ENCODE measurements at places on chromosomes 4 and X.

GRCh38 chrX:8607326-8607725 lies 124.6 kb downstream of the ANOS1 start:
- no peak for DNase-seq

DNA sequence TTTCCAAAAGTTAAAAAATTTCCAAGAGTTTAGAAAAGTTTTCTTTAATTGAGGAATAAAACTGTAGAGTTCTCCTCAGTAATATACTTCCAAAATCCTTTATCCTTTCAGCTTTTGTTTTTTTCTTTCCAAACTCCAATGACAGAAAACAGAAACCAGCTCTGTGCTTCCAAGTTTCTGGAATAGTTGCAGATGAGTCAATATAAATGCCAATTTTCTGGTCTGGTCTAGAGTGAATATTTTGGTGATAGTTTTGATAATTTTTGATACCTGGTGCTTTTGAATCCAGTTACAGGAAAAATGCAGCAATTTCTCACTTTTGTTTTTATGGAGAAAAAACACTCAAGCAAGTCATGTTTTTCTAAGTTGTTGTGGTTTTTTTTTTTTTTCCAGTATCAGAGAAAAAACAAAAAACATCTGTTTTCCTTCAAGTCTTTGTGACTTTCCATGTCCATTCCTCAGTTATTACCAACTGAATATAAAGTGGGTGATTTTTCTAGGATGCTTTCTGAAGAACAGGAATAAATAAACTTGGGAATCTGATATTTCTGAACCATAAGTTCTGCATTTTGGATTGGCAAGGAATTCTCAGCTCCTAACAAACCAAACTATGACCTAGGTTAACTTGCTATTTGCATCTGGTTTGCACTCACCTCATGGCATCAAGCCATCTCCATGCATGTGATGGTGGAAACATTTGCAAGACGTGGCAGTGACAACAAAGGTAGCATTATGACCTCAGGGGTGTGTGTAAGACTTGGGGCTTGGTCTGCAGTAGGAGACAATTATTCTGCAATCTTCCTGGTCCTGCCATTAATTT lies 139.1 kb downstream of the VEGFC start:
- DNase-seq = no peak

GRCh38 chrX:139831675-139832456 lies 101.0 kb downstream of the ATP11C start:
- no peak for DNase-seq

DNA sequence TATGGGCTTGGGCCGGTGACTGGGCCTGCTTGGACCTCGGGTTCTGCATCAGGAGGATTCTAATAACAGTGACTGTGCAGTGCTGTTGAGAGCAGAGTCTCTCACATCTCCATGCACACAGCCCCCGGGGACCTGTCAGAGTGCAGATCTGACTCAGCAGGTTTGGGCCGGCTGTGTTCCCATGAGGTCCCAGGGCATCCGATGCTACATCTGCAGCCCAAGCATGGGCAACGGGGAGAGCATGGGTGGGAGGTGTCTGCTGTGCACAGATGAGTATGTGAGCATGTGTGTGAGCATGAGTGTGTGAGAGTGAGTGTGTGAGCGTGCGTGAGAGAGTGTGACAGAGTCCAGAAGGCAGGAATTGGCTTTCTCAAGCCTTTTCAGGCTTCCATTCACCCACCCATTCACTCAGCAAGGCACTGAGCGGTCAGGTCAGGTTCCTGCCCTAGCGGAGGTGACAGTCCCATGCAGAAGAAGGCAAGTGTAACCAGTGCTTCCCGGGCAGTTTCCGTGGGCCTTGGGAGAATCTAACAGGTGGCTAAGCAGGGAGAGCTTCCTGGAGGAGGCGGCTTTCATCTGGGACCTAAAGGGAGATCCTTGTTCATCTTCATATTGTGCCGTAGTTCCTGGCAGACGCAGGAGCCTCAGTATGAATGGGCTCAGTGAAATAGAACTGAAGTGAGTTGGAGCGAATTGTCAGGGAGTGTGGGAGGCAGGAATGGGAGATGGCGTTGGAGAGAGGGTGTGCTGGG lies 62.6 kb downstream of the SORCS2 start:
- DNase-seq = no peak

GRCh38 chr4:104365618-104366017 lies 129.1 kb downstream of the CXXC4 start:
- DNase-seq = no peak

DNA sequence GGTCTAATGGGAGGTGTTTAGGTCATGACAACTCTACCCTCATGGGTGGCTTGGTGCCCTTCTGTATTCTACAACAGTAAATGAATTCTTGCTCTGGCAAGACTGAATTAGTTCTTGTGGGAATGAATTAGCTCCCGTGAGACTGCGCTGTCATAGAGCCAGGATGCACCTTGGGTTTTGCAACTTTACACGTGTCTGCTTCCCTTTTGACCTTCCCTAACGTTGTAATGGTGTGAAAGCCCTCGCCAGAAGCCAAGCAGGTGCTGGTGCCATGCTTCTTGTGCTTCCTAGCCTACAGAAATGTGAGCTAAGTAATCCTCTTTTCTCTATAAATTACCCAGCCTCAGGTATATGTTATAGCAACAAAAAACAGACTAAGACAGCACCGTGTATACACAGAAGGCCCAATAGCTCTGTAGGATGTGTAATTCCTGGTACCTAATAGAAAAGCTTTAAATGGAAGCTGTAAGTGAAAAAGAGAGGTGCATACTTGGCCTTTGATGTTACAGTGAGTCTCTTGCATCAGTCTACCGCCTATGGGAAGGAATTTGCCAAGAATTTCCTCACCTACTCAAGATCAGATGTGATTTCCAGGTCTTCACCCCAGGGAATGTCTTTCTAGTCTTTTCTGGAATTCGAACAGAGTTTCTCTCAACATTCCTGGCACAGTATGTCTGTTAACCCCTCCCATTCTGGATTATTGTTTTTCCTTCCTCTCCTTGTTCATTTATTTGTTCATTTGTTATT lies 3.2 kb upstream of the ENPEP start:
- no peak for DNase-seq

GRCh38 chr4:166827629-166828028 lies 406.7 kb downstream of the SPOCK3 start:
- no peak for DNase-seq

DNA sequence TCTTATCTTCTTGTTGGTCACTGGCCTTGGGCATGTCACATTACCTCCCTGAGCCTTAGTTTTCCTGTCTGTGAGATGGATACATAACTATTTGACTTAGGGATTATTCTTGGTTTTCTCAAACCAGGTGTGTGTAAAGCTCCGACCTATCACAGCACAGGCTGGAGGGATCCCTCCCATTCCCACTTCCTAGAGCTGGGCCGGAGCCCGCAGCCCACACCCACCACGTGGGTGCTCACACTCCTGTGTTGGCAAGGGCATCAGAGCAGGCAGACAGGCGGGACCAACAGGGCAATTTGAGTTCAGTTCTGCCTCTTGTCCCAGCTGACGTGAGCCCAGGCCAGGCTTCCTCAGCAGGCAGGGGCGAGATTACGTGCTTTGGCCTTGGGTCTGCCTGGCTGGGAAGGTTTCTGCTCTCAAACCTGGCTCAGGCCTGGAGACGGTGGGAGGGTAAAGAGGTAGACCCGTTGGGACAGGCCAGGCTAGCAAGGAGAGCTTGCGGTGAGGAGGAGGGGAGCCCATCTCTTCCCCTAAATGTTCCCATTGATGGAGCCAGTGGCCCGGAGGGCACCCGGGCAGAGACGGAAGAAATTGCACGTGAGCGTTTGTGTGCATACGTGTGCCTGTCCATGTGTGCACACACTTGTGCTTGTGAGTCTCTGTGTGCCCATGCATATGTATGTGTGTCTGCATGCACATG lies 734 bp upstream of the SH3TC1 start:
- DNase-seq = no peak

DNA sequence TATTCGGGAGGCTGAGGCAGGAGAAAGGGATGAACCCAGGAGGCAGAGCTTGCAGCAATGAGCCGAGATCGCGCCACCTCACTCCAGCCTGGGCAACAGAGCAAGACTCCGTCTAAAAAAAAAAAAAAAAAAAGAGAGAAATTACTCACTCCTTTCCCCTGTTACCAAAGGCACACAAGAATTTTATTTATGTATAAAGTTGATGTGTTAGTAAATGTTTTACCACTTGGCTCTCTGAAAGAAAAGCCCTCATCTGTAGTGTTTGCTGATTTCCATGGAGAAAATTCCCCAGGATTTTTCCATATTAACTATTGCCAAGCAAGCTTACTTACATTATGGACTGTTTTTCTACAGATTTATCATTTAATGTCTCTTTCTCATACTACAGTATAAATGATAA lies 142.1 kb upstream of the PABPC4L start:
- DNase-seq = no peak

GRCh38 chr4:155487210-155487609 lies 110.4 kb upstream of the MAP9 start:
- no peak for DNase-seq

DNA sequence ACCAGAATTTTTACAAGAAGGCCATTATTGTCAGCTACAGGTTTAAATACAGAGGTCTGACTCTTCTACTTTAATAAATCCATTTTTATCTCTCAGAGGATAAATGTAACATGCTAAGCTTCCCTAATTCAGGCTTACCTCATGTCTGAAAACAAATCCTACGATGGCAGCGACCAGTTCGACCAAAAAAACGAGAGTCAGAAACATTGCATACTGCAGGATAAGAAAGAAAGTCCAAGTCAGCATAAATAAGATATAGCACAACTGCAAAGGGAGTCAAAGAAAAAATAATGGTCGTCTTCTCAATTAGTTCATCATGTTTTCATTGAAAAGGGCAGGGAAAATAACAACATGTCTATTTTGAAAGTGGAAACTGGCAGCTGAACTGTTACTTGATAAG lies 1.6 kb downstream of the TSPAN6 start:
- no peak for DNase-seq

DNA sequence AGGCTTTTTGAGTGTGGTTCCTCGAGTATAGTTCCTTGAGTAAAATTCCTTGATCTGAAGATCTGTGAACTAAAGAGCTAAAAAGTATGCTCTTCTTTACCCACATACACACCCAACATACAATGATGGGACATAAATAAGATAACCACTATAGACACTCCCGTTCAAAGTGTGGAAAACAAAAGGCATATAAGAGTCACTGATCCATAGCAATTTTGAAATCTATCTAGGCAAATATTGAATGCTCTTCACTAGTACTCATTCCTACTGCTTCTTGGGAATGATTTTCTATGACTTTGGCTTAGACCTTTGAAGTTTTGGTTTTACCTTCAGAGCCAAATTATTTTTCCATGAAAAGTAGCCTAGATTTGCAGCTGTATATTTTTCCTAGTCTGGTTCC lies 26.4 kb downstream of the PITX2 start:
- DNase-seq = no peak

- no peak for DNase-seq
Measured at GRCh38 chrX:57667010-57667409, 13.1 kb downstream of the NLRP2B start.

GRCh38 chrX:132488180-132488705 lies 595 bp downstream of the MBNL3 start:
- peak; percentile 52 for DNase-seq

GRCh38 chr4:3826247-3827172 lies 60.3 kb downstream of the ADRA2C start:
- no peak for DNase-seq

DNA sequence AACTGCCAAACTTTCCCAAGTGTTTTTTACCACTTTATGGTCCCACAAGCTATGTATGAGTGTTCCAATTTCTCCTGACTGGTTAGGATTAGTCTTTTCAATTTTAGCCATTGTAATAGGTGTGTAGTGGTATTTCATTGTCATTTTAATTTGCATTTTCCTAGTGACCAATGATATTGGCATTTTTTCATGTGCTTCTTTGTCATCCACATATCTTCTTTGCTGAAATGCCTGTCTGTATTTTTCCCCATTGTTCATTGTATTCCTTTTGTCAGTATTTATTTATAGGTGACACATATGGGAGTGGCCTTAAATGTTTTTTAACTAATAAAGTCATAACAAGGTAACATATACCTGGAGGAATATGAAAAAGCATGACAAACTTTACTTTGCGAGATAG lies 9.2 kb upstream of the UBE2D3 start:
- DNase-seq = no peak

- DNase-seq = no peak
Measured at GRCh38 chrX:130485870-130486269, 84.1 kb downstream of the RBMX2 start.

- DNase-seq = no peak
Measured at GRCh38 chr4:76622717-76623116, 187.7 kb downstream of the SHROOM3 start.

DNA sequence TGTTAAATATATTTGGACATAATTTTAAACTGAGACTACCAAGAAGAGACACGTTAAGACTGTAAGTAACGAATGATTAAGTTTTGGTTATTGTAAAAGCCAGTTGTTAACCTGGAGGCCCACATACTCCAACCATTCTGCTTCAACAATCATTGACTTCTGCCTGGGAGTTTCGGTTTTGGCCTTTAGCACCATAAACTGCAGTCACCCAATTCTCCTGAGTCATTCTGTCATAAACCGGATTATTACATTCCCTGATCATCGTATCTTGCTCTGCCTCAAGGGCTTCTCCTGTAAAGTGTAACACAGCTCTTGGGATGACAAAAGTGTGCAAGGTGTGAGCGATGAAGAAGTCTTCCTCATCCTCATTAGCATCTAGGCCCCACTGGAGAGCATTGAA lies 46.9 kb upstream of the PABPC1L2A start:
- no peak for DNase-seq

- DNase-seq = no peak
Measured at GRCh38 chrX:106718709-106719108, 7.8 kb upstream of the RNF128 start.

DNA sequence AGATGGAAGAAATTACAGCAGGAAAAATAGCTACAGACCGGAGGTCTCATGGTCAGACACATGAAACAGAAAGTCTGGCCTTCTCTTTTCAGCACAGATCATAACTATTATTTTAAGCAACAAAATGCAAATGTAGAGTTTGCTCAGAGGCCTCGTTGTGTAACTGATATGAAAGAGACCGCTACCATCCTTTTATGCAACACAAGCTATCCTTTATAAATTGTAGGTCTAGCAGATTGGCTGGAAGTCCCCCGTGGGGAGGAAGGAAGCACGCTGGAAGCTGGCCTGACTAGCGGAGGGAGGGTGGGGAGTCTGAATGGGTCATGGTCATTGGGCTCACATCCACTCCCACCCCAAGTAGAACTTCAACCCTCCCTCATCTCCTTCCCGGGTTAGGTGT lies 27.7 kb downstream of the DMP1 start:
- no peak for DNase-seq

DNA sequence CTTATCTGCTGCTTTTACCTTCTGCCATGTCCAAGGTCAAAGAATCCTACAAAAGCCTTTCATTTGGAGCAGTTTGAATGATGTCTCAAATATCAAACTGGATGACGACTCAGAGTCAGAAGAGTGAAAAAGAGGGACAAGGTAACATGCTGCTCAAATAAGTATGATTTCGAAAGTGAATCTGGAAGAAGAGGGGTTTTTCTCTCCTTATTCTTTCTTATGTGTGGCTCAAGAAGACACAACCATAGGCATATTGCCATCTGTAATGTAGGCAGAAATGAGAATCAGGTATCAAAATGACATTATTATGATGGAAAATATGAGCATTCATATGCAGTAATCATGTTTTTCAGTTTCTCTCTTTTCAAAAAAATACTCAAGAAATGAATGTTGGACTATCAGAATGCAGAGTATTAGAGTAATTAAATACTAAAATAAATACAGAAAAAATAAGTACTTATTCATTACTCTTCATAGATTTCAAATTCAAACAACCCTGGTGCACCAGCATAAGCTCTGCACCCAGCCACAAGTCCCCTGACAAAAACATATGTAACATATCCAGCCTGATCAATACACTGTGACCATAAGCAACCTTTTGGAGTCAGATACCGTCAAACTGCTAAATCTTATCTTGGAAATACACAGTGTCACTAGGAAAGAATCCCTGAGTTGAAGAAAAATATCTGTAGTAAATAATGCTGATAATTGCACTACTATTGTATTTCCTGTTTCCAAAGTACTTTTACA lies 468.6 kb downstream of the INPP4B start:
- peak; percentile 87 for DNase-seq
